Pancreas (tissue), 10 donors: ENCODE measurements at places on chromosomes 1 and 21. TPM values are rescaled to one million over a fixed set of nuclear protein-coding genes. Genes with fewer than 3 reads are reported as not detected.
A peak's percentile ranks its signal among the peaks of the same experiment; 100 is the strongest.

GRCh38 chr1:222629921-222630535, 12.1 kb downstream of the MIA3 start:
- DNase-seq: no peak

DNA sequence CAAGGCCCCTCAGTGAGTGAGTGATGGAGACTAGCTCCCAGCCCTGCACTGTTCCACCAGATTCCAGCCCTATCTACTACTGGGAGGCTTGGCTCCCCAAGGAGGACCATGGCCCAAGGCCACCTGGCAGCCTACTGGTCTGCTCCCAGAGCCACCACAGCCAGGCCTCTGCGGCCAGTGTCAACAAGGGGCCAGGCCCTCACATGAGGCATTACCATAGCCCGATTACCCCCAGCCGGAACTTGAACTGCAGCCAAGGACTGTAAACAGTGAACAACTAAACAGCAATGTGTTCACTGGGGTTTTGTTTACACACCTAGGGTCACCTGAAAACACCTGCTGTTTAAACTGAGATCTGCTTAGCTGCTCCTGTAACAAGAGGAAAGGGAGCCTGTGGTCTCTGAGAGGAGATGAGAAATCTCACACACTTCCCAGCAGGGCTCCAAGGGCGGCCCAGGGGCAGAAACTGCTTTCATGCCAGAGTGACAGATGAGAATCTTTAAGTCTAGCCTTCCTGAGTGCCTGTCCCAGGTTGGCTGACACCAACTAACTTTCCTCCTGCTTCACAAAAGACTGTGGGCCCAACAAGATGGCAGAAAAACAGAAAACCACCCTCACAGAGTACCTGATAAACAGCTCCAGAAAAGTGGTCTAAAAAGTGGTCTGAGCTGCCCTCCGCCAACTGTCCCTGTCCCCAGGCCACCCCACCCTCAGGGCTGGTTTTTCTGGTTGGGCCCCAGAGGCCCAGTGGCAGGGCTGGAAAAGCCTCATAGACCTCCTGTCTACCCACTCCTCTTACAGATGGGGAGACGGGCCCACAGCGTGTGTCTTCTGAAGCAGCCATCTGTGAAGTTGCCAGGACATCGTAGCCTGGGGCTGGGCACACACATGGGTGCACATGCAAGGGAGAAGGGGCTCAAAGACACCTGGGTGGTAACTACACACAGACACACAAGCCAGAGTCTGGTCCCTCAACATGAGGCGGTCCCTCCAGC, 28.8 kb downstream of the MEF2D start:
- peak; percentile 99 for DNase-seq

DNA sequence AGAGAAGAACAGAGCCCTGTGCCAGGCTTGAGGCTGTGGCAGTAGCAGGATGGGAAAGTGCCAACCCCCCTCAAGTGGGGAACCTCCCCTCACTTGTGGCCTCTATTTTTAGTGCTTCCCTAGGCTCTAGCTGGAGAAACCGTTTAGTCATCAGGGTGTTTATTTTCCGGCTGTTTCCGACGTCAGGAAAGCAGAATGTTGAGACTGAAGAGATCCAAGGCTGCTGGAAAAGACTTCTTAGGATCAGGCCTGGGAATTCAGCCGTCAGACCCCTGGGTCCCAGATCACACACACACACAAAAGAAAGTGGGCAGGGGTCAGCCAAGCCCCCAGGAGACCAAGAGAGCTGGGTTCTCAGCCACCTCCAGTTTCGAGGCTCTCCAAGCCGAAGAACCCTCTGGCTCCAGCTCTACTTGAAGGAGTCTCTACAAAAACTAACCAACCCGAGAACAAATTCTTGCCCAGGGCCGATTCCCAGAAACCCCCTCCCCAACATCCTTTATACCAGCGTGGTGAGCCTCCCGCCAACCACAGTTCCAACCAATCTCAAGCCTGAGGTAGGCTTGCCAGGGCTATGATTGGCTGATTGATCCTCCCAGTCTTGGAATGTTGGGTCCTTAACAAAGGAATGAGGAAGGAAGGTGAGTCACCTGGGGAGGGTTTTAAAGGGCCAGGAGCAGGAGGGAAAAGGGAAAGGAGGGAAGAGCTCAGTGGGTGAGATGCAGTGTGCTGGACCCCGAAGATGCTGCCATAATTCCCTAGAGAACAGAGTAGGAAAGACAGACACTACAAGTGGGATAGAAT, 2.5 kb upstream of the MEF2D start:
- DNase-seq: peak; percentile 66

CAP1 gene
- 28.5 TPM for polyA plus RNA-seq

DNA sequence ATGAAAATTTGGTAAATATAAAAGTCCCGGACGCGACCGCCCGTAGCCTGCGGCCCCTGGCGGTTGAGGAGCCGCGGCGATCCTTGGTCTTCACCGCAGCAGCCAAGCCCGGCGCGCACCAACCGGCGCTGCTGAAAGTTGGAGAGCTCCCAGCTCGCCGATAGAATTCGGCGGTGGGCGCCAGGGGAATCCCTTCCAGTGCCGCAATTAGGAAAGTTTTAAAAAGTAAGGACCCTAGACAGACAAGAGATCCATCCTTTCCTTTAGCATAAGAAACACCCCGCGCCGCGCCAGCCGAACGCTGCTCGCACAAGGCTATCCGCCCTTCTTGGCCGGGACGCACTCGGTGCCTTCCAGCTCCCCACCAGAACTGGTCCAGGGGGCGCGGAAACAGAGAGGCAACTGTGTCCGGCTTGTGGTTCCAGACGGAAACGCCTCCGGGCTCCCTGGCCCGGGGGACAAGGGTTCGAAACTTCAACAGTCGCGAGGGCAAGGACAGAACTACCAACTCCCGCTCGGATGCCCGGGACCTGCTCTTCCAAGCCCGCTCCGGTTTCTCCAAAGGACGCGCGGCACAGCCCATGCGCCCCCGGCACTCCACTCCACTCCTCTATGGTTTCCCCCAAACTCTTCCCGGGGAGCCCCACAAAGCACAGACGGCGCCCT, 1.7 kb downstream of the FAM78B start:
- DNase-seq: peak; percentile 52

CYYR1 gene
- 4.3 TPM for polyA plus RNA-seq

DNA sequence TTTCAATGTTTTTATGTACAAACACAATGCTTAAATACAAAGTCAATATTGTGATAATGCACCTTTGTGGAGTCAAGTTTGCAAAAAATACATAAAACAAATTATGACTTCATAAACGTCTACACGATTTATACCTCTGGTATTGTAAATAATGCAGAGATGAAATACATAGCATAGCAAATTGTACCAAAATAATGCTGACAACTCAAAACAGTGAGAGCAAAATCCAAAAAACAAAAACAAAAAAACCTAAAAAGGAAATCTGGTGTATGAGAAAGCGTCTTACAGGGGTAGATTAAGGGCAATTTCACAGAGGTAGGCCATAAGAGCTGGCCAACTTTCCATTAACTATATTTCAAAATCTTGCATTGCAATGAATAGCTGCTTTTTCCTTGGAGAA, 161.5 kb upstream of the LRRC7 start:
- no peak for DNase-seq
